NAMALWA (cell line): ENCODE measurements at places on chromosomes 7 and 10.

GRCh38 chr10:13146379-13146778 is 15.0 kb upstream of the MCM10 start:
- no peak for DNase-seq

DNA sequence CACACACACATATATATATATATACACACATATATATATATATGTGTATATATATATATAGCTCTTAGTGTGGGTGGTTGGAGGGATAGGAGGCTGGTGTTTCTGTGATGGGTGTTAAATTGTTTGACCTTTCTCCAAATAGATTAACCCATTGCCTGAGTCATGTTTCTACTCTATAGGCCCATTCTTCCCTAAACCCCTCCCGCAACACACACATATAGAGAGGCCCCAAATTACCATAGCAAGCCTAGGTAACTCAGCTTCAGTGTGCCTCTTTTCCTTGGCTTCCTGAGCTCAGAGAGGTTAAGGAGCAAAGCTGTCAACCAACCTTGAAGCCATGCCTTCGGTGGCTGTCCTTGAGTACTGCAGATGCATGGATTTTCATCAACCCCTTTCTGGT is 98.7 kb upstream of the ADO start:
- DNase-seq, result no peak

DNA sequence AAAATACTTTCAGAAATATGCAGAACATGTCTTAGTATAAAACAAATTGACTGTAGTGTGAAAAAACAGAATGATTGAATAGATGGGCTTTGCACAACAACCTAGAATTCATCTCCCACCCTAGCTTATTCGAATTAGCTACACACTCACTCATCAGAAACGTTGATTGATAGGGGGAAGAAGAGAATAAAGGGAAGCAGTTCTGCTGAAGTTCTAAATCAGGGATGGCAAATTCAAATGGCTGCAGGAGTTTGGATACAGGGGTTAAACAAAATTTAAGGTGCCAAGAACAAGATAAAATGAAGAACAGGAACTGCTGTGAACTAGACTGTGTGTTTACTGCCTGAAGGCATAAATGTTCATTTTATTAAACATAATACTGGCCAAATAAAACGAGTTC is 9.0 kb downstream of the CD36 start:
- DNase-seq, result no peak

DNA sequence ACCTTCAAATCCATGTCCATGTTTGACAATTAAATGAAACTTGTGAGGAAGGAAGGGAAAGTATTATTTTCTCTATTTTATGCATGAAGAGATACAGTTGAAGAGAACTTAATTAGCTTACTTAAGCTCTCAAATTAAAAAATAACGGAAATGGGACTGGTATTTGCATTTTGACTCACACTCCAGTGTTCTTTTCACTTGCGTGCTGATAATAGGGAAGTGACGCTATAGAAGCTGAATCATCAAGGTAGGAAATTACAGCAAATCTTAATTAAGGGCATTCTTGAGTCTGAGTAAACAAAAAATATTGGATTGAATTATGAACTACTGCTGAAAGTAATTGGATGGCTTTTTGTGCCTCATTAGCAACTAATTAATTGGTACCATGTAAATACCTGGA is 44.0 kb upstream of the NPVF start:
- no peak for DNase-seq

DNA sequence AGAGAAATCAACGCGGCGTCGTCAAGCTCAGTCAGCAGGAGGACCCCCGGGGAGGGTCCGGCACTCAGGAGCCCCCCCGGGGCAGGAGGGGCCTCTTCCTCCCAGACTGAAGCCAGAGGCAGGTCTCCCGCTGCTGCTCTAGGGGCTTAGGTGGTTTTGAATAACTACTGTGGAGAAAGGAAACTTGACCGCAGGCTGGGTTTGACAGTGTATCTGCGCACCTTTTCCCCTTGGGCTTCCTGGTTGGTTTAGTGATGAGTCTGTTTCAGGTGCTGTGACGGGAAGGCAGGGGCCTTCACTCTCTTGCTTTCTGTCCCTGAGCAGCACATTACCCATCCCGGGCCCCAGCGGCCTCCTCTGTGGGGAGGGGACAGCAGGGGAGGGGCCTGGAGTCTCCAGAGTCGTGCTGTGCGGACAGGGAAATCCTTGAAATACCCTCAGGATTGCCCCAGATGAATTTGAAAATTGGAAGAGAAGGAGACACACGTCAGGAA is 262.2 kb downstream of the ADARB2 start:
- DNase-seq, result no peak

DNA sequence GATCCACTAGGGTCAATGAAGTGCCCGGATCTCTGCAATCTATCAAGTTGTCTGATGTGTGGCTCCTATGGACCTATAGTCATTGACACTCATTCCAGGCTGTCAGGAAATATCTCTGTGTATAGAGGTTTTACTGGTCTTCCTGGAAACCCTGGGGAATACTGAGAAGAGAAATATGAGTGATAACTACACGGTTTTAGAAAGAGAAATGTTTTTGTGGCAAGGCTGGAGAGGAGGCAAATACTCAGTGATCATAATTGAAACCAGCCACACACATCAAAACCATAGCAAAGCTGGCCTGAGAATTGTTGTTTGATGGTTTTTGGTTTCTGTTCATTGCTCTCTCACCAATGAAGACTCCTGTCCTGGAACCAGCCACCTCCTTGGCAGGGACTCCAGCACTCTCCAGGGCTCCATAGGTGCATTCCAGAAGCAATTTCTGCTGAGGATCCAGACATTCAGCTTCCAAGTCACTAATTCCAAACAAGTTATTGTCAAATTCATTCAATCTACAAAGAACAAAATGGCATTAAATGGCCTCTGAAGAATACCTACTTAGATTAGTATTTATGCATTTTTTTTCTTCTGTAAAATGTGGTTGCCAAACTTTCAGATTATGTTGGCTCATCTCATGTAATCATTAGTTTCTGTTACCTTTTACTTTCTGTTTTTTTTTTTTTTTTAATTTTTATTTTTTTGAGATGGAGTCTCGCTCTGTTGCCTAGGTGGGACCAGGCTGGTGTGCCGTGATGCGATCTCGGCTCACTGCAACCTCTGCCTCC is 108.6 kb upstream of the ABI1 start:
- no peak for DNase-seq

DNA sequence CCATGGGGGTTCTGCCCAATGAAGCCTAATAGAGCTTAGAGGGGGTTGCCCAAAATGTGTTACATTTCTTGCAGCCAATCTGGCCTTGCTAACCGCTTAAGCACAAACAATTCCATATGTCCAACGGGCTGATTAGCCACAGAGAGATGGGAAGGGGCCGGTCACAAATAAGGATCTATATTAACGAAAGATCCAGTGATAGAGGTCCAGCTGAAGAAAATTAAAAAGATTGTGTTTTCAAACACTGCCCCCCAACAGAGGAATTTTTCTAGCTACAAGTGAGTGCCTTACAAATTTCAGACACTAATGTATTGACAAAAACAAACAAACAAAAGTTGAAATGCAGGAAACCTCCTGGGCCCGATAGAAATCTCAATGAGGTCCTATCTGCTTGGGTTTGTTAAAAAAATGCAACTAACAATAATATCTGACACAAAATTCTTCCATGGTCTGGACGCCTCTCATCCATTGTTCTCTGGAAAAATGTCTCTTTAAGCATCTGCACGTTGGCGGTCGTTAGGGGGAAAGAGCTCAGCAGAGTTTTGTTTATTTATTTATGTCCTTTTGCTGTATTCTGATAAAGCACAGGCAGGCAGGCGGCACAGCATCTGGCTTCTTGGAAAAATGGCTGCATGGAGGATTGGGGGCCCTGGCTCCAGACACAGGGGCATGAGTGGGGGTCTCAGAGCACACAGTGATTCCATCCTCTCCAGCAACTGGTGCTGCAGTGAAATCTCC is 402.0 kb downstream of the RPS24 start:
- DNase-seq, result no peak
